ENCODE measurements at places on chromosomes 11 and 22.

- no peak for DNase-seq
Measured at GRCh38 chr11:120078397-120078796, 59.5 kb downstream of the TRIM29 start.

DNA sequence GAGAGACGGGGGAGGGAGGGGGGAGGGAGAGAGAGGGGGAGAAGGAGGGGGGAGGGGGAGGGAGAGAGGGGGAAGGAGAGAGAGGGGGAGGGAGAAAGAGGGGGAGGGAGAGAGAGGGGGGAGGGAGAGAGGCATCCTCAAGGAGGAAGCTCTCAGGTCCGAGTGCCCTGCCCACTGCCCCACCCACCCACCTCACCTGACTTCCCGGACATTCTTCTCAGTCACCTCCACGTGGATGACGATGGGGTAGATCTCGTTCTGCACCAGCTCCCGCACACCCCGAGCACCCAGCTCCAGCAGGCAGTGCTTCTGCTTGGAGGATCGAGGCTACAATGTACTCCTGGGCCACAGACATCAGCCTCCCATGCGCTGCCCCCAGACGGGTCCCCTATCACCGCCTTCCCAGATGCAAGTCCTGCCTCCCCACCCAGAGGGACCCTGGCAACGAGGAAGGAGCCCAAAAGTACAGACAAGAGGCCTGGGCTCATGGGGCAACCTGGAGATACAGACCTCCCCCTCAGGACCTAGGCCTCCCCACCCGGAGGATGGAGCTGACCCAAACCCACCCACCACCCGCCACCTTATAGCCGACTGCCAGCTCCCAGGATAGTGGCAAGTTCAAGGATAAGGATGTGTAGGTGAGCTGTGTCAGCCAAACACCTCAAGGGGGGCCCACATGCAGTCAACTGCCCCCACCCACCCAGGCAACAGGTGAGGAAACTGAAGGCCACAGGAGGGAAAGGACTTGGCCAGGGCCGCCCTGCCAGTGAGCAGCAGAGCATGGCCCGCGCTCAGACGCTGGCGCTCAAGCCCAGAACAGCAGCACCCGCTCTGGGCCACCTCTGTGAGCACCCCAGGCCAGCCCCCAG is 5.6 kb upstream of the MFNG start:
- DNase-seq: no peak

DNA sequence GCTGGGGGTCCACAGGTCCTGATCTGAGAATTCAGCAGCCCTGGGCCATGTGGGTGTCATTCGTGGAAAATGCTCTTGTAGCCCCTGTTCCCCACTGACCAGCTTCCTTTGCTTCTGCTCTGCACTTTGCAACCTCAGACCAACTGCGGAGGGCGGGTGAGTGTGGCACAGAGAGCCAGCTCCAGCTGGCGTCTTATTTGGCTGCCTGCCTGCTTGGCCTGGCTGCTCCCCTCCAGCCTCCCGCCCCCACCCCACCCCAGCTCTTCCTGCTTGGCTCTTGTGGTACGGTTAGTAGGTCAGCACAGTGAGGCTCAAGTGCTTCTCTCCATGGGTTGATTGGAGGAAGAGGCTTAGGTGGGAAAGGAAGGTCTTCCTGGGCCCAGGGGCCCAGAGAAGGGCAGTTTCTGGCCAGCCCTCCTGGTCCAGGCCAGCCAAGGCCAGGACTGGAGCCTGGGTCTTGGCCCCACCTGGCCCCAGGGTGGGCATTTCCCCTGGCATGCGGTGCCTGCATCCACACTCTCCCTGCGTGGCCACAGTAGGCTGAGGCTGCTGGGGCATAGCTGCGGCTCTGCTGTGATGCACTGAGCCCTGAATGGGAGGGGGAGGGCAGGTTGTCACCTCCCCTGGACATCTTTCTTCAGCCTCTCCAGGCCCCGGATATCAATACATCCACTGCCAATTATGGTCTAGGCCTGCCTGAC is 26.5 kb downstream of the MYO7A start:
- DNase-seq: no peak

DNA sequence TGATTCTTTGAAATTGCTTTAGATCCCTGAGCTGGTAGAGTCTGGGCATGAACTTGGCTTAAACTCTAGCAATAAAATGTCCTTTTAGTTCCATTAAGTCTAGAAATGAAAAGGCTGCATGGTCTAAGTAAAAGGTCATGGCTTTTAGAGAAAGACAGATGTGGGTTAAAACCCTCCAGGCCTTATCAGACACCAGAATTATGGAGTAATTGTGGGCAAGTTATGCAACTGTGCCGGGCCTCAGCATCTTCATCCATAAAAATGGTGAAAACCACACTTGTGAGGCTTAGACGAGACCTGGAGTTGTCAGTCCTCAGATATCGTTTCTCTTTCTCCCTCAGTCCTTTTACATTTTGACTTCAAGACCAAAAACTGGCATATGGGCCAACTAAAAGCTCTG is 597.9 kb upstream of the KIRREL3 start:
- no peak for DNase-seq

DNA sequence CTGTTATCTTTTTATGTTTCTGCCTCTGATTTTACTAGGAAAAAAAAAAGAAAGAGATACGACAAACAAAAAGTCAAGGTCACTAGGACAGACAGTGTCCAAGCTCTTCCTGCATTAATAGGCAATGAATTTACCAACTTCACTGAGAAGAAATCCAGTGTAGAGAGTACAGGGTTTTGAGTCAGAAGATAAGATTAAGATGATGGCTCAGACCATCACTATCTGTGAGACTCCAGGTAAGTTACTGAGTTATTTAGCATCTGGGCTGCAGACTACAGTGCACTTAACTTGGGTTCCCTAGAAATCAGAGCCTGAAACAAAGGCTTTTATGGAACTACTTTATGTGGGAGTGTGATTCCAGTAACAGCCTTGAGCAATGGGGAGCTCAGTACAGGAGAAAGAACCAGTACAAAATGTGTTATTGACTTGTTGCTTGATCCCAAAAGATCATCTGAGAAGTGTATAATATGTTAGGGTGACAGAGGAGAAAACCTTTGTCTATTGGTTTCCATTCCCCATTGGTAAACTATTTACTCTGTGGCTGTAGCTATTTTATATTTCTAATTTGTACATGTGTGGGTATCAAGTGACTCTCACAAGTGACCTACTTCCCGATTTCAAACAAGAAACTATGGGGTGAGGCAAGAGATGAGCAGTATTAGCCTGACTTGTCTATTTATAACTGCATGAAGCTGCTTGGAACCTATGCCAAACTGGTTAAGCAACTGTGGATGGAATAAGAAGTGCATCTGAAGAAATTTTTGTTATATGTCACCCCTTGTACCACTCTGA is 395.8 kb downstream of the RAB38 start:
- no peak for DNase-seq

DNA sequence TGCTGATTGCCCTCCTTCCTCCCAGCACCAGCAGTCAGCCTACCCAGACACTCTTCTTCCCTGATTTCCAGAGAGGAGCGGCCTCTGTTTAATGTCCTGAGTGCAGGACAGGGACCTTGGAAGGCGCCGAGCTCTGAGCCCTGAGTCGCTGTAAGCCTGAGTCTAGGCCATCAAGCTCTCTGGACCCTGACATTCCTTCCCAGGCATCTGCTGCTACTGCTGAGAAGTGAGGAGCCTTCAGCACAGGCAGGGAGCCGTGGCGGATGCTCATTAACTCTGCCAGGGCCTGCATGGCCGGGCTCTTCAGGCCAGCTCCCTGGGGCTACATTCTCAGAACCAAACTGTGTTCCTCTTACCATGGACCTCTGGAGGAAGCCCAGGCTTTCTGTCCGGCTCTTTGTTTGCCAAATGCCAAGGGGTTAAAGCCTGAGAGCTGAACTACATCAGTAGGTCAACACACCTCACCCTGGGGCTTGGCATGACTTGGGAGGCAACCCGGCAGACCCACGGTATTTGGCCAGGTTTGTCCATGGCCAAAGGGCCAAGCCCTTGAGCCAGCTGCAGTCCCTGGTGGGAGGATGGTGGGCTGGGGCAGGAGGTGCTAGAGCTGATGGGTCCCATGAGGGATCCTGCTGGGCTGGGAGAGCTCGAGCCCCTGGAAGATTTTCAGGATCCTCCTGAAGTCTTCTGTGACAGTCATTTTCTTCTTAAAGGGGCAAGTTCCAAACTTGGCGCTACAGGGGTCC is 721.4 kb downstream of the BRD1 start:
- DNase-seq: no peak

Measured in ovary (tissue), 10 donors.